ENCODE measurements at places on chromosomes 16 and 17.
A peak's percentile ranks its signal among the peaks of the same experiment; 100 is the strongest.

- DNase-seq, result no peak
Observed at GRCh38 chr17:78532922-78533640, 44.1 kb downstream of the DNAH17 start.

- DNase-seq, result no peak
Observed at GRCh38 chr16:57132470-57132869, 40.1 kb downstream of the CPNE2 start.

GRCh38 chr17:55432358-55433028, 10.9 kb upstream of the MMD start:
- DNase-seq, result no peak

- DNase-seq, result peak; percentile 21
Observed at GRCh38 chr17:55735731-55736405, 13.2 kb upstream of the TMEM100 start.
